Uterus (tissue), 4 donors: ENCODE measurements at places on chromosomes 5 and 9. TPM values are rescaled to one million over a fixed set of nuclear protein-coding genes. Genes with fewer than 3 reads are reported as not detected.

IL31RA gene
- total RNA-seq: not detected

SPATA31C1 gene
- not detected for total RNA-seq

NUTM2G gene
- not detected for total RNA-seq

KIF4B gene
- not detected for total RNA-seq

PCDHGB1 gene
- 6.9 TPM for total RNA-seq

SLC6A3 gene
- total RNA-seq: not detected

PCDHGA12 gene
- 15.3 TPM for total RNA-seq

DNA sequence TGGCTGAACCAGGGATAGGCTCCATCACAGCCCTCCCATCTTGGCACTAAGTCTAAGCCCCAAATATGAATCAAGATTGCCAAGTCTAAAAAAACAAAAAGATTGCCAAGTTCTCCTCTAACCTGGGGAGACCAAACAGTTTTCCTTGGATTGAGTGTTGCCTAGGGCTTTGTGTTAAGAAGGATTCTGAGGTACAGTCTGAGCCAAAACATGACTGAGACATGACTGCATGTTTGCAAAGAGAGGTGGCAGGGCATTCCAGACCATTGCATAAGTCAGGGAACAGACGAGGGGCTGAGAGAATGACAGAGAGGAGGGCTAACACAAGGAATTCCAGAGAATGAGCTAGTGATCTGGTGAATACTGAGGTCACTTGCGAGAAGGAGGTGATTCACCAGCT is 11.4 kb downstream of the LAMC3 start:
- no peak for DNase-seq

DNA sequence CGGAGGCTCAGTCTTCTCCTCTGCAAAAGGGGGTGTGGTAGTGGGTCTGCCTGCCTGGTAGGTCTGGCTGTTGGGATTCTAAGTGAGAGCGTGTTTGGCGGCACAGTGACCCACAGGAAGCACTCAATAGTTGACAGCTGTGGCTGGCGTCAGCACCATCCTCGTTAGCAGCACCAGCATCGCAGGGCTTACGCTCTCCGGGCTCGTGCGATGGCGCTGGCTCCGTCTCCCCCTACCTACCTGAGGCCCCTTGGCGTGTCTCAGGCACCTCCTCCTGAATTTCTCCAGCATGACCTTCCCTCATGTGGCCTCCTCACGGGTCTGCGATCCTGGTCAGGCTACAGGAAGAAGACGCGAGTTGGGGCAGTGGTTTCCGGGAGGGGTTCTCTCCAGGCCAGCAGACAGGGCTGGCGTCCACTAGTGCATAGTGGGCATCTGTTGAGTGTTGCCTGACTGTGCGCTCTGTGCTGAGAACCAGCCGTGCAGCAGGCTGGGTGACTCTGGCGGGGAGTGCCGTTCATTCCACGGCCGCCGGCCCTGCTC is 66.9 kb downstream of the HMCN2 start:
- DNase-seq: no peak

DNA sequence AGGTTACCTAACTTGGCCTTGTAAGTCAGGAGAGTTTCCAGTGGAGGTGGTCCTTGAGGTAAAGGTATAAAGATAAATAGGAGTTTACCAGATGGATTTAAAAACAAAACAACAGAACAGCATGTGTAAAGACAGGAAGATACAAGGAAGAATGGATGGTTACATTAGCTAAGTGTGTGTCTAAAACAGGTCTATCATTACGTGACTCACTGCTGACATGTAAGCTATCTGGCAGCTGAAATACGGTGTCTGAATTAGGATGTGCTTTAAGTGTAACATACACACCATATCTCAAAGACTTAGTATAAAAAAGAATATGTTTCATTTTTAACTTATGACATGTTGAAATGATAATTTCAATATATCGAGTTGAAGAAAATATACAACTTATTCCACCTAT is 405.1 kb upstream of the ADAMTSL1 start:
- DNase-seq: no peak

DNA sequence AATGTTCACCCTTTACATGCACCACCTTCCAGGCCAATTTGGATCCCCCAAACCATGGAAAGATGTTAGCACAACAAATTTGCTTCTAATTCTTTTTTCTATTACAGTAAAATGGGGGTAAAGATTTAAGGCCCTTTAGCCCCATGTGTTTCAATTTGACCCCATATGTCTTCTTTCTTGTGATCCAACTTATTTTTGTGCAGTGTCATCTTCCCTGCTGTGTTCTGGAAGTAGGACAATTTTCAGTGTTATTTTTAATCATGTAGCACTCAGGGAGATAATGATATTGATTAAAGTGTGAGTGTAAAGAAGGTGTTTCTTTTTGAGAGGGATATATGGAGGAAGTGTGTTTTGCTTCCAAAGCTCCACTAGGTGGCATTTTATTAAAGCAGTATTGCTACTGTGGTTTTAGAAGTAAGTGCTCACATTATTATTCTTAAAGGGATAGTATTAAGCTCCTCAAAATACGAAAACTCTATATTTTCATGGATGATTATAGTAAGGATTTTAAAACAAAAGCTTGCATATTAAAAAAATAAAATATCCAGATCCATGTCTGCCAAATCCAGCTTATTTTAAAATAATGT is 118.7 kb upstream of the ATP10B start:
- DNase-seq: no peak

DNA sequence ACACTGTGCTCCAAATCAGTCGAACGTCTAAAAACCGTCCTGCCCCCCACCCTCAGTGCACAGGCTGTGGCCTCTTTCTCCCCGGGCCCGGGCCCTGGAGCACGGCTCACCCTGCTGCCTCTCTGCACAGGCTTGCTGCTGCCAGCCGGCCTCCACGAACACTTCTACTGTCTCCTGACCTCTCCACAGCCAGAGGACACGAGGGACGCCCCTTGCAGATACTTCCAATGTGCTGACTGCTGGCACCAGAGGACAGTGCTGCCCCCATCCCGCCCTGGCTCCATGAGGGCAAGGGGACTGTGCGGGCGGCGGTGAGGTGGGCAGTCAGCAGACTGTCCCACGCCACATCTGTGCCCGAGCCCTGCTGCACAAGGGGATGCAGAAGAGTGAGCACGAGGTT is 174.8 kb downstream of the COL23A1 start:
- DNase-seq: no peak

DNA sequence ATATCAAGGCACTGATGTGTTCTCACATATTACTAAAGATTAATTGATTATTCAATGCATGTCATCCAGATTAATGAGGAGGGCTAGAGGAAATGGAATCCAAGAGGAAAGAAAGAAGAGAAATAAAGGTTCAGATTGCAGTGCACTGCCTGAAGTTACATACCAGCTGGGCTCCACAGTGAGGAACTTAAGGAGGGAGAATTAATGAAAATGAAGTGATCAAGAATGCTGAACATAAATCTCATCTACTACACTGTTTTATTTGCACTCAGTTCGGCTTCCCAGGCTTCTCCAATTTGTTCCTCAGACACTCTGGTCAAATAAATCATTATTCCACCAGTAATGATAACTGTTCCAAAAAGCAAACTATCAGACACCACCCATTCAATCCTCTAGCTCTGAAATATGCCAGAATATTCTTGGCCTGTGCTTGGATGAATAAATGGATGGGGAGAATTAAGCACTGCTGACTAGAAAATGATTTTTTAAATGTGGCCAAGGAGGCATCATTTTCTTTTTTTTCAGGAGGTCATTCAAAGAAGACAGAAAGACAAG is 88.6 kb upstream of the FBN2 start:
- DNase-seq: no peak

DNA sequence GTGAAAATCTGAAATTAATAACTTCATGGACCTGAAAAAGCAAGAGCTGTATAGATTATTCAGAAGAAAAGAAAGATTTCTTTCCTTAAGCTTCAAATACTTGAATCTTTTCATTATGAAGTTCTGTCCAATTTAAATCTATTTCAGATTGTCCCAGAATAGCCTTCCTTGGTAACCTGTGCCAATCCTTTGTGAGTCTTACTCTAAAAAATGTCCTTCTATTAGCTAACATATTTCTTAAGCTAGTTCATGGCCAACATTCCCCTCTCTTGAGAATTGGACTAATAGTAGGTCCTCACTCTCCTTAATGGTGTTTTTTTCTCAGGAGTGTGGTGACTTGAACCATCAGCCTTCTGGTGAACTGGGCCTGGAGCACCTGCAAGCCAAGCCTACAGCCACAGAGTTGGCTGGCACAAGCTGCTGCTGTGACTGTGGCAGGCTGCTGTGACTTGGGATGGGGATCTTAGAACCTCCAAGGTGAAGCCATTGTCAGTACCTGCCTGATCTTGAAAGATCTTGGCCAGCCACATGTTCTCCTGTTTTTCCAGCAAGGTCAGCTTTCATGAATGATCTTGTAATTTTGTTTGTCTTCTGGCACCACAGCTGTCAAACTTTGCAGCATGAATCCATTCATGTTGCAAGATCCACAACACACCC is 262.6 kb upstream of the MAP3K1 start:
- DNase-seq: no peak

DNA sequence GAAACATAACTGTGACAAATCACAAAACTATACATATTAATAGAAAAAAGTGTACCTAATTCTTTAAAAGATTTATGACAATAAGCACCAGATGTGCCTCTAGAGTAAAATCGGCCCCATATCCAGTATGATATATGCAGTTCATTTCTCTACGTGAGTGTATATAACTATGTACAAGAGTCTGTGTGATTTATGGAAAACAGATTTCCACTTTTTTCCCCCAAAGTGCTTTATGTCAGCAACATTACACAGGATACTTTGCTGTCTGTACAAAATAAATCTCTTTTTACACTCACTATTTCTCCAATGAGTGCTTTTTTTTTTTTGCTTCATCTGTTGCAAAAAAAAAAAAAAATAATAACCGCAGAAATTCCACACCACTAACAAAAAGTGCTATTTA is 298.8 kb upstream of the RFX3 start:
- DNase-seq: no peak

DNA sequence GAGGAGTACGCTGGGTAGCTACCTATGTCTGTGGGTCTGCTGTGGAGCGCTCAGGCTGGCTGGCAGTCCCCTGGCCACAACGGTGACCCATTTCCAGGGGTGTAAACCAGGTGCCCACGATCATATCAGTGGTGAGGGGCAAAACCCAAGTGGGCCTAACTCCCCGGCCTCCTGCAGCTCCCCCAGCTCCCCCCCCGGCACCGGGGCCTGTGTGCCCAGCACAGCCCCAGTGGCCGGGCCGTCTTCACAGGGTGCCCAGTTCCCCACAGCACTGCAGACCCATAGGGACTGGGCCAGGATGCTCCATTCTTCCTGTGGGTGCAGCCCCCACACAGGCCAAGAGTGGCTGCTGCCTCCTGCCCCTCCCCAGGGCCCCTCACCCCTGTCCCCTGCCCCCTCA is 958 bp upstream of the LCN8 start:
- DNase-seq: no peak
